ENCODE measurements at places on chromosomes 5 and 9.

DNA sequence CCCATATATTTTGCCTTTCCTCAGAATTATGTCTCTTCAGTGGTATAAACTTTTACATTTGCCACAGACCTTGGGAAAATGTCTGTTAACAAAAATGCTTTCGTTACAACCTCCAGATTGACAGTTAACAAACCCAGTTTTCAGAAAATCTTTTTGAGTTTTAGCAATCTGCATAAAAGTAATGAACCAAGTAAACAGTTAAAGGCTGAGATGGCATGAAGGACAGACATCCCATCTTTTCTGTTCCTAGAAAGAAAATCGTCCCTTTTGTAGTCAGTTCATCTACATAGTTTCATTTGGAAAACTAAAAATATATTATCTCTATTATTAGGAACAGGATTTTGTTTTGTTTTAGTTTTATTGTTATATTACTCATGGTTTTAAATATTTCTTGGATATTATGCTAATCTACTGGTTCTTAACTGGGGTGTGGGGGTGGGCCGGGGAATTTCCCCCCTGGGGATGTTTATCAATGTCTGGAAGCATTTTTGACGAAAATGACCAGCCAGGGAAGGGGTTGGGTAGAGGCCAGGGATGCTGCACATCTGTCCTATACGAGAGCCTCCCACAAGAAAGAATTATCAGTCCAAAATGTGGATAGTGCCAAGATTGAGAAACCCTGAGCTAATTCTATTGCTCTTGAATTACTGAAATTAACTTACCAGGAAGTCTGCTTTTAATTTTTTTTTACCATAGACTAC, 11.9 kb downstream of the FYB1 start:
- DNase-seq = no peak

GRCh38 chr5:32612134-32612888, 27.0 kb downstream of the SUB1 start:
- DNase-seq = no peak

DNA sequence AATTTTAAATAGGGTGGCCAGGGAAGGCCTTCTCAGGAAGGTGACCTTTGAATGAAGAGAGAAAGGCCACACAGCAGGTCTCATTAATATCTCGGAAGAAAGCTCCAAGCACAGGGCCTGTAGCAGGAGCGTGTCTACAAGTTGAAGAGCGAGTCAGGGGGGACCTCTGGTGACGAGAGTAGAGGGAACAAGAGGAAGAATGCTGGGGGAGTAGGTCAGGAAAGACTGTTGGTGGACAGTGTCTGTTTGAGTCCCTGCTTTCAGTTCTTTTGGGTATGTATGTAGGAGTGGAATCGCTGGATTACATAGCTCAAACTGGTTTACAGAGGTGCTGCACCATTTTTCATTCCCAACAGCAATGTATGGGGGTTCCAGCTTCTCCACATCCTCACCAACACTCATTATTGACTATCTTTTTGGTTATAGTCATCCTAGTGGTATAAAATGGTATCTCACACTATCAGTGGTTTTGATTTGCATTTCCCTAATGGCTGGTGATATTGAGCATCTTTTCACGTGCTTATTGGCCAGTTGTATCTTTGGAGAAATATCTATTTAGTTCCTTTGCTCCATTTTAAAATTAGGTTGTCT, 55.8 kb downstream of the NUP214 start:
- DNase-seq = peak; percentile 15

DNA sequence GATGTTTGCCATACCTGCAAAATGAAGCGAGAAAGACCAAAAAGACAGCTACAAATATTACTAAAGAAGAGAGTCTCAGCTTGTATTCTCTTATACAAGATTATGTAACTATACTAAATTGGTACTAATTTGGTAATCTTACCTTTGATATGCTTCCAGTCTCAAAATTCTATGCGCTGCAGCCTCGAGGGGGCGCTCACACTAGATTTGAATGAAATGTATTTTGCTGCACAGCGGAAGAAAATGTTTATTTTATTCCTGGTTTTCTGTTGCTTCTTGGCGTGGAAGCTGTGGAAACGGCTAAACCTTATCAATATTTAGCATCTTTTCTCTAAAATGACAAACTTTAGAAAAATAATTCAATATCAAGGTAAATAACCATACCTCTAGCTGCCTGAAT, 267.0 kb upstream of the NUDT12 start:
- peak; percentile 36 for DNase-seq

GRCh38 chr9:130053504-130054324, at the start of gene GPR107:
GPR107 (plus strand) TSS chr9:130053906; CDS start chr9:130053933, 27 bp downstream.
- DNase-seq = peak; percentile 86

GRCh38 chr9:132181796-132182313, 20.0 kb downstream of the NTNG2 start:
- DNase-seq = no peak

GRCh38 chr9:90987566-90987965, 185.9 kb downstream of the SYK start:
- no peak for DNase-seq

Measured in DMS53 (cell line).